ENCODE measurements at places on chromosomes 12 and 14. TPM values are rescaled to one million over a fixed set of nuclear protein-coding genes. Genes with fewer than 3 reads are reported as not detected.

DNA sequence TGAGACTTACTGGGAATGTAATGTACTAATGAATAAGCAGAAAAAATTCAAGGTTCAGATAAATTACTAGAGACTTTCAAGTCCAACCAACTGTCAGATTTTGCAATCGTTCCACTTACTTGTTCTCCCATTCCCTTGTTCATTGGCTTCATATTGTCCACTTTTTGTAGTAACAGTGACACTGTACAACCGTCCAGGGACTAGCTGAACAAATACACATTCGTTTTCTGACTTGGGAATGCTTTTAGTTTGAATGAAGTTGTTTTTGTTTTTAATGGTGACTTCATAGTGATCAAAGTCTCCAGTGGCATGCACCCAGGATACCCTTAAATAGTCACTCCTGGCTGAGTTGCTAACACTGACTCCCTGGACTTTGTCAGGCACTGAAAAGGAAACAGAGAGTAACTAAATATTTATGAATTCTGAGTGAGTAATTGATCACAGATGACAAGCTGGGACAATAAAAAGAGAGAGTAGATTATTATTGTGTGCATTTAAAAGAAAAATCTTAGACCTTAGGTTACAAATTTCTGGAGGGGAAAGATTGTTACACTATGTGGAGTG lies 65.4 kb downstream of the PTPRB start:
- no peak overlapping the region for H3K27ac ChIP-seq
- H3K4me3 ChIP-seq = no peak overlapping the region
- H3K36me3 ChIP-seq = no peaks in the 10 kb centered on the region
- no peak for DNase-seq
- H3K27me3 ChIP-seq = no peaks in the 10 kb centered on the region

The P2RX7 gene
- 2.7 TPM for total RNA-seq

DNA sequence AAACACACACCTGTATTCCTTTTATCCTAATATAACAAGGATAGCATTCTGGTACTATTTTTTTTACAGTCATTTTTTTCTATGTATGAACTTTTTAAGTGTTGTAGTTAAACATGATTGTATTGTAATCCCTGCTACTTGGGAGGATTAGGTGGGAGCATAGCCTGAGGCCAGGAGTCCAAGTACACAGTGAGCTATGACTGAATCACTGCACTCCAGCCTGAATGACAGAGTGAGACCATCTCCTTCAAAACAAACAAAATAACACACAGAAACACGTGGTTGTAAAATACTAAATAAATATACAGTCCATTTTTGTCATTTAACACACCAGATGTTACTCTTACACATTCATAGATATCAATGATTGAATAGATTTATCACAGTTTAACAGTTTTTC lies 56.9 kb downstream of the MAP4K5 start:
- H3K27ac ChIP-seq = no peak overlapping the region
- H3K36me3 ChIP-seq = peaks cover 71% of the 10 kb centered on the region
- no peaks in the 10 kb centered on the region for H3K4me1 ChIP-seq
- no peak overlapping the region for H3K4me3 ChIP-seq

The NFE2 gene
- not detected for total RNA-seq

DNA sequence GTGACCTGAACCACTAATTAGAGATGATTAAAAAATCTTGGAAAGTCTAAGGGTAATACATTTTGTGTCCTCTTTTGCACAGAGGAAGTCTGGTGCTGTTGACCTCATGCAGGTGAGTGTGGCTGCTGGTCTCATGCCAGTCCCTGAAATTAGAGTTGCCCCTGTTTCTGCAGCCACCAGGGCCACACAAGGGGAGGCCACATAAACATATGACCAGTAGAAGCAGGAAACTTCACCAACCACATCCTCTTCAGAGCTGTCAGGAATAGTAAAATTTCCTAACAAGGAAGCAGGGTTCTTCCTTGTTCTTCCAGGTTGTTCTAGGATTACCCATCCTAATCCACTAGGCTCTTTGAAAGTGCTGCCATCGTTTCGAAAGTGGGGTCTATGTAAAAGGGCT lies 28.3 kb downstream of the PSMA6 start:
- DNase-seq = no peak
- H3K27me3 ChIP-seq = no peaks in the 10 kb centered on the region
- H3K36me3 ChIP-seq = peaks cover 31% of the 10 kb centered on the region
- no peaks in the 10 kb centered on the region for H3K4me1 ChIP-seq
- no peak overlapping the region for H3K4me3 ChIP-seq

All from activated B cell treated with CpG ODN at 0.5 μM for 24 hours (primary cell).